ENCODE measurements at places on chromosomes 3 and 15.

- DNase-seq = no peak
These were observed 57.3 kb upstream of the UBE2Q2 start for GRCh38 chr15:75785771-75786574.

DNA sequence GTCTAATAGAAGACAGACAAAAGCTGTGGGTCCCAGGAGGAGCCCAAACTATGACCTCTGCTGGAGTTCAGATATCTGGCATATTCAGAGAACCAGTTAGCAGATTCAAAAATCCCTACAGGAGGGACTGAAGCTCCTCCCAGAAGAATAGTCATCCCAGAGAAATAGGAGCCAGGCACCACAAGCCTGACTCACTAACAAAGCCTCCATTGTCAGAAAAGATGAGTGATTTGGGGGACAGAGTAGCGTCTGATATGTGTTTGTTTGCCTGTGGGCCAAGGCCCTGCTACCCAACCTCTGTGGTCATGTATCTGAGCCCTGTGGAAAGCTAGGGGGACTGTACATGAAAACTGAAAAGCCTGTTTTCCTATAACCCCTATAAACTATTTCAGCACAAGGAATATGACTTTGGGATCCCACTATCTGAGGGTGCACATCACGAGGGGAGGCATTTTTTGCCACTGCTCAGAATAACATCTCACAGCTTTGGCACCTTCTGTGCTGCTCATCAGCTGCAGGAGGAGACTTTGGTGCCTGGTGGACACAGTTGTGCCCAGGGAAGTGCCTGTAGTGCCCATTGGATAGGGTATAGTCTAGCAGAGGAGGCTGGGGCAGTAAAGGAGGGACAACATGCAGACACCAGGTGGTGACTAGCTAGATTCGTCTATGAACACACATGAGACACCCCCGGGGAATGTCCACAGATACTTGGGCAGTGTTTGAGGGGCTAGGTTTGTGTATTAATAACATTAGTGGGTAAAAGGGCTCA is 9.7 kb upstream of the LARP6 start:
- DNase-seq = peak; percentile 88

- no peak for DNase-seq
These were observed 156.0 kb upstream of the SMAD3 start for GRCh38 chr15:66909381-66909890.

GRCh38 chr15:97759363-97759762 is 201.1 kb upstream of the ARRDC4 start:
- peak; percentile 30 for DNase-seq

GRCh38 chr15:76153241-76154197 is 93.7 kb downstream of the TMEM266 start:
- no peak for DNase-seq

DNA sequence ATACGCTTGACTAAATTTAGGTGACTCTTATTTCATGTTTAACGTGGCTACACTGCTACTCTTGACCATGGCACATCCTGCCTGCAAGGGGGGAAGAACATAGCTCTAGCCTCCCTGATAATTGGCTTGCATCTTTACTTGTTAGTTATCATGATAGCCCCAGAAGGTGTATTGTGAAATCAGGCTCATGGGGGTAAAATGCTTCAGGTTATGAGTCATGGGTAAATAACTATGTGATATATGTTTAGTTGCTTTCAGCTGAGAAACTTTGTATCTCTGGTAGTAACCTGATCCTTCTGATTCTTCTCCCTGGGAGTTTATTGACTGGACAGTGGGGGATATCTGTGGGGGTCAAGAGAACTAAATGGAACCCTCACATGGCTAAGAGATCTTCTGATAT is 660.8 kb upstream of the UBE2E2 start:
- peak; percentile 41 for DNase-seq

- DNase-seq = no peak
These were observed 30.8 kb downstream of the MAP4 start for GRCh38 chr3:47985381-47985780.

DNA sequence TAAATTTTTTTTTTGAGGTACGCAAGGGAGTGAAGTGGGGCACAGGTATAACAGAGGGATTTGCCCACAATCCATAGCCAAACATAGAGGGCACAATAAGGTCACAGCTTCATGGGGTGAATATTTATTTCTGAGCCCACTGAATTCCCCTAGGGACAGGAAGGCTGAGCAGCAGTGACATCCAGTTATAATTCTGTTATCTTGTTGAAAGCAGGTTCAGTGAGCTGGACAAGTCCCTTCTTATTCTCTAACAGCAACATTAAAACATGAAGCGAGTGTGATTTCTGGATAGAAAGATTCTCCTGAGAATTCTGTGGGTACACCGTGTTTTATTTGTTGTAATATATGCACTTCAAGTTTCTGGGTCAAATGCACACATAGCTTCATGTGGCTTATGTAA is 538.2 kb downstream of the NAALADL2 start:
- DNase-seq = no peak

- no peak for DNase-seq
These were observed 5.8 kb downstream of the SLC12A6 start for GRCh38 chr15:34331809-34332208.

- DNase-seq = no peak
These were observed 66.0 kb downstream of the FLNB start for GRCh38 chr3:58074116-58074715.

- DNase-seq = peak; percentile 35
These were observed 64.9 kb upstream of the POLG start for GRCh38 chr15:89399238-89400115.

GRCh38 chr15:64749167-64749566 is 26.2 kb downstream of the RBPMS2 start:
- DNase-seq = peak; percentile 30

DNA sequence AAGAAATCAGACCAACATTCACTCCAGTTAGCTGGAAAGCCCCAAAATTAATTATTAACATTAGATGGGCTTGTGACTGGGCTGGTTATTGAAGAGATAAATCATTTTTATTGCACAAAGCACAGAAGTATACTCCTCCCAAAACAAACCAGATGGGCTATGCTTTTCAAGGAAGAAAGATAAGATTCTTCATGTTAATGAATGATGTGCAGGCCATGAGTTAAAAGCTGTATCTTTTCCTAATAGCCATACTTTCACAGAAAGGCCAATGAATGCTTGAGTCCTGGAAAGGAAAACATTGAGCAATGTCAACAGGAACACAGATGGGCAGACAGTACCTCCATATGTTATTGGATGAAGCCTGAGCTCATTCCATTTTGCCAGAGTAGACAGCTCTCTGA is 55.4 kb downstream of the OCA2 start:
- peak; percentile 65 for DNase-seq

DNA sequence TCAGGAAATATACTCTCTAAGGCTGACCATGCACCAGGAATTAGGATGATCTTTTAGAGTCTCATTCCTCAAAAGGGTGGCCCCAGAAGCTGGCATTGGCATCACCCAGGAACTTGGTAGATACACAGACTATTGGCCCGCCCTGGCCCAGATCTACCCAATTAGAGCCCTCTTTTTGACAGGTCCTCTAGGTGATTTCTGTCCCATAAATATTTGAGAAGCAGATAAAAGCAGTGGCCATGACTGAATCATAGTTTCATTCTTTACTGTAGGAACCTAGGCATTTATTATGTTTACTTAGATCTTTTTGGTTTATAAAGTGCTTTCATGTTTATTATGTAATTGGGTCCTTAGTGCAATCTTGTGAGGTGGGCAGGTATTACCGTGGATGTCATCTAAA is 7.6 kb downstream of the TLNRD1 start:
- DNase-seq = no peak

- DNase-seq = no peak
These were observed 23.8 kb downstream of the SLC6A20 start for GRCh38 chr3:45772341-45773035.

DNA sequence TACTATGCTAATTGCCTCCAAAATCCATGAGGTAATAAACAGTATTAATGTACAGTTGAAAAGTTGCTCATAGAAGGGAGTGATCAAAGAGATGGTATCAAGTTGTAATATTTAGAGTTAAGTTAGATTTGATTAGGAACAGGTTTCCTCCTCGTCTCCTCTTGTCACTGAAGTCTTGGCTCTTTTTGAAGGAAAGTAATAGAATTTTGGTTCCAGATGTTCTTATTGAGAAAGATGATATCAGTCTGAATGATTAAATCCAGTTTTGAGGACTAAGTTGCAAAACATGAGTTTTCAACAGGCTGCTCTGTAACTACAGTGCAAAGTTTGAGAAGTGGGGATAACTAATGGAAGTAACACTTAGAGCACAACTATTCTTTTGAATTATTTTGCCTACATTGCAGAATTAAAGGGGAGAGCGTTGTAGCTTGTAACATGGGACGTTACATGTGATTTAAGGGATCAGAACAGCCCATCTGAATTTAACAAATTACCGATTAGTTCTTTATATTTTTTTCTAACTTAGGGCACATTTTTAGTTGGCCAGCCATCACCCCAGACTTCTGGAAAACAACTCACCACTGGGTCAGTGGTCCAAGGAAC is 48.3 kb downstream of the MAP6D1 start:
- no peak for DNase-seq

- DNase-seq = peak; percentile 33
These were observed 81.4 kb downstream of the MBNL1 start for GRCh38 chr3:152350139-152350538.

GRCh38 chr15:68383161-68384074 is 48.5 kb downstream of the ITGA11 start:
- DNase-seq = peak; percentile 52
